NCI-H82 (cell line): ENCODE measurements at places on chromosomes 12 and 14.

GRCh38 chr12:103737881-103738280 lies 103.2 kb downstream of the NT5DC3 start:
- no peak for DNase-seq

DNA sequence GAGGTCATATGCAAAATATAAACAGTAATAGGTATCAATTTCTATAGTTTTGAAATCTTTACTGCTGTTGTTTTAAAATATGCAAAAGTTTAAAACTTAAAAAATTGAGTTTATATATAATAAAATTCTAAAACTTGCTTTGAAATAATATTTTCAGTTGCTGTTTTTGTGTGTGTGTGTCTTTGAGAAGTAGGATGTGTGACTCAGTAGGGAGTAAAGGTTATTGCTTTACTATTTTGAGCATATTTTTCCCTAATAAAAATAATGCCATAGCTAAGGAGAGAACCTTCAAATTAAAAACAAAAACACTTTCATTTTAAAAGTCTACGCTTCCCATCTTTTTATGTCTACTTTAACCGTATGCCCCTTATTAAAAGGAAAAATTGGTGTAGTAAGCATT lies 238.1 kb downstream of the FBXL14 start:
- DNase-seq: no peak

DNA sequence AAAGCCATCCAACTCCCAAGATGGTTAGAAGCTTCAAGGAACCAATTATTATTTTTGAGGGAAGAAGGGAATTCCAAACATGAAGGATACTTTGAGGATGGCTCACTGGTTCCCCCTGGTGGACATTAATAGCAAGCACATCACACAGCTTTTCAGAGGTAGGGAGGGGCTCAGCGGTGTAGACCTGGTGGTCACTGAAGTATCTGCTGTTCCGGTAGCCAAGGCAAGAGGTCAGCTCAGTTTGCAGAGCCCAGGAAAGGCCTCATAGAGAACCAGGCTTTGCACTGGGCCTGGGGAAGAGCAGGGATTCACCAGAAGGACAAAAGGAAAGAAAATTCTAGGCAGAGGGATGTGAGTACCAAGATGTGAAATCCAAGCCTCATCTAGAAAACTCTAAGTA lies 118.7 kb downstream of the KSR2 start:
- peak; percentile 66 for DNase-seq

- DNase-seq: peak; percentile 7
Observed at GRCh38 chr14:64960762-64961276, 11.3 kb downstream of the RAB15 start.

DNA sequence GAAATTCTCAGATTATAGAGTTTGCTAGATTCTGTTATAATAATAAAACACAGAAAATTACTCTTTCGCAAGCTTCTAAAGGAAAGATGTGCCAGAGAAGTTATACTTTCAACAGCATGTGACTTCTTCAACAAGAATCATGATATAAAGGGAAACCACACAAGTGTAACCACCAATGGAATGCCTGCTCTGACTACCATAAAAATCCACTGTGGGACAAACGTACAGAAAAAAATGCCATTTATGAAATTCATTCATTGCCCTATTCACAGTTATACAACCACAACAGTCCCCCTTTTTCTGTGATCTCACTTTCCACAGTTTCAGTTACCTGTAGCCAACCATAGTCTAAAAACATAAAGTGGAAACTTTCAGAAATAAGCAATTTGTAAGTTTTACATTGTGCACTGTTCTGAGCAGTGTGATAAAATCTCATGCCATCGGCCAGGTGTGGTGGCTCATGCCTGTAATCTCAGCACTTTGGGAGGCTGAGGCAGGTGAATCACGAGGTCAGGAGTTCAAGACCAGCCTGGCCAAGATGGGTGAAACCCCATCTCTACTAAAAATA lies 3.2 kb downstream of the CATSPERB start:
- DNase-seq: no peak

- no peak for DNase-seq
Observed at GRCh38 chr12:46461907-46462640, 89.5 kb upstream of the SLC38A2 start.

DNA sequence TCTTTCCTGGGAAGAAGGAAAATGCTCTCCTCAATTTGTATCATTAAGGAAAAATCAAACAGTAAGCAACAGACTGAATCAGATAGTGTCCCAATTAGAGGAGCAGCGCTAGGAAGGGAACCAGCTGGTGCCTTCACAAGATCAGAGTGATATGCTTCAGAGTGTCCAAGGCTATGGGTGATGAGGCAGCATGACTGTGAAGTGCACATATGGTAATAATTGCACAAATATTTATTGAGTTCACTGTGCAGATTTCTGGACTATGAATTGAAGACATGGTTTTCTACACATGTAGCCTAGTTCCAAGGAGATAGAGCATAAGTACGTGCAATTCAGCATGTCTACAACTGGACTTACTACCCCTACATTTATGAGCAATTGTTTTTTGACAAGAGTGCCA lies 78.8 kb upstream of the EVL start:
- DNase-seq: no peak

GRCh38 chr14:91912035-91912434 lies 35.5 kb downstream of the FBLN5 start:
- no peak for DNase-seq

GRCh38 chr12:123427036-123427769 lies 9.3 kb downstream of the RILPL2 start:
- DNase-seq: no peak

DNA sequence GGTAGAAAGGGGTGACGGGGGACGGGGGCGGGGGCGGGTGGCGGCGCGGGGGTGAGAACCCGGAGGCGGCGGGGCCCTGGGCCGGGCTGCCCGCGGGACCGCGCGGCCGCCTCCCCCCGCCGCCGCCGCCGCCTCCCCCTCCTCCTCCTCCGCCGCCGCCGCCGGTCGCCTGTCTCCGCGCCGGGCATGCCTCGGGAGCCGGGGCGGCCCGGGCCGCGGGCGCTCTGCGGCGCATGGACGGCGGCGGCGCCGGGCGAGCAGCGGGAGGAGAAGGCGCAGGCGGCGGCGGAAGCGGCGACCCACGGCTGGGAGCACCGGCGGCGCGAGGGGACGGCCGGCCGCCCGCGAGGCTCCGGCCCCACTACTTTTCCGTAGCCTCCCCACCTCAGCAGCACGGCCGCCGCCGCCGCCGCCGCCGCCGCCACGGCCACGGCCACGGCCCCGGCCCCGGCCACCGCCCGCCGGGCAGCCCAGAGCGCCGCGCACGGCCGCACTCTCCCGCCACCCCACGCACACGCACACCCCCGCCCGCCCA lies at the start of gene NPAS3:
Gene NPAS3, plus strand, starts transcription at position 161 of the 535 bp plus-strand sequence.
- peak; percentile 29 for DNase-seq

DNA sequence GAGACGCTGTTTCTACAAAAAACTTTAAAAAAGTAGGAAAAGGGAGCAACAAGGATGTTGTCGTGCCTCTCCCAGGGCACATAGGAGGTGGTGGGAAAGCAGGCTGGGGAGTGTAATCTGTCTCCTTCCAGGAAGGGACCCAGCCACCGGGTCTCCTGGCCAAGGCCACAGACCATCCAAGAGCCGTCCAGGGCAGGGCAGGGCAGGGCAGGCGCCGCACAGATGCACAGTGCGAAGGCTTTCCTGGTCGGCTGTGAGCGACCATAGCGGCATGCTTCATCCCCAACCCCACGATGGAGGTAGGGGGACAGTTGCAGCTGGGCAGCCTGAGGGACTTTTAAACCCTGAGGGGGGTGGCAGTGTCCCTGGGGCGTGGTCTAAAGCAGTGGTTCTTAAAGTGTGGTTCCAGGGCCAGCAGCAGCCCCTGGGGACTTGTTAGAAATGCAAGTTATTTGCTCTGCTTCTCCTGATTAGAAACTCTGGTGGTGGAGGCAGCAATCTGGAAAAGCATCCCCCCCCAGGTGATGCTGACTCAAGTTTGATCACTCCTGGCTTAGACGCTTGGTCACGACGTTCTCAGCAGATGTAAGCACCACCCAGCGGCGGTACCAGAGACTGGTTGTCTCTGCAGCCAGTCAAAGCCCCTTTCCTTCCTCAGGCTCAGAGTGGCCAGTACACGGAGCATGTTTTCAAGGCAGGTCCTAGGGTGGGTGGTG lies 197.4 kb upstream of the PRMT8 start:
- DNase-seq: peak; percentile 56

- no peak for DNase-seq
Observed at GRCh38 chr14:93343266-93343665, 3.7 kb upstream of the COX8C start.

- peak; percentile 88 for DNase-seq
Observed at GRCh38 chr12:124771462-124772288, 92.0 kb downstream of the SCARB1 start.

- DNase-seq: peak; percentile 44
Observed at GRCh38 chr14:77014004-77014604, 14.4 kb downstream of the IRF2BPL start.

- DNase-seq: no peak
Observed at GRCh38 chr14:63200035-63200740, 4.1 kb upstream of the RHOJ start.

DNA sequence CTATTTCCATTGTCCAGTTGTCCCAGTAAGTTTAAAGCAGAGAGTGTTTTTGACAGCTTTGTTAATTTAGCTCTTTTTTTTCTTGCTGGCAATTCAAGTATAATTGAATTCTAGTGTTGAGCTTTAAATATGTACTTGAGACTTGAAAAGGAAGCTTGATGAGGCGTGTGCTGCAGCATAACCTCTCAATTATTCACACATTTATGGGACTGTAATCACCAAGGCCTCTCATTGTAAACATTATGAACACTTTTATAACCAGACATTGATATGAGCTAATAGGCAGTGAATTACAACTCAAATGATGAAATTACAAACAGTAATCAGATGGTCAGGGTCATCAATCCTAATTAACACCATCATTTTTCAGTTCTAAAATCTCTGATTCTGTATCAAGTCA lies 378.0 kb upstream of the DDHD1 start:
- no peak for DNase-seq

- DNase-seq: no peak
Observed at GRCh38 chr14:70776197-70776596, 33.1 kb downstream of the MAP3K9 start.

DNA sequence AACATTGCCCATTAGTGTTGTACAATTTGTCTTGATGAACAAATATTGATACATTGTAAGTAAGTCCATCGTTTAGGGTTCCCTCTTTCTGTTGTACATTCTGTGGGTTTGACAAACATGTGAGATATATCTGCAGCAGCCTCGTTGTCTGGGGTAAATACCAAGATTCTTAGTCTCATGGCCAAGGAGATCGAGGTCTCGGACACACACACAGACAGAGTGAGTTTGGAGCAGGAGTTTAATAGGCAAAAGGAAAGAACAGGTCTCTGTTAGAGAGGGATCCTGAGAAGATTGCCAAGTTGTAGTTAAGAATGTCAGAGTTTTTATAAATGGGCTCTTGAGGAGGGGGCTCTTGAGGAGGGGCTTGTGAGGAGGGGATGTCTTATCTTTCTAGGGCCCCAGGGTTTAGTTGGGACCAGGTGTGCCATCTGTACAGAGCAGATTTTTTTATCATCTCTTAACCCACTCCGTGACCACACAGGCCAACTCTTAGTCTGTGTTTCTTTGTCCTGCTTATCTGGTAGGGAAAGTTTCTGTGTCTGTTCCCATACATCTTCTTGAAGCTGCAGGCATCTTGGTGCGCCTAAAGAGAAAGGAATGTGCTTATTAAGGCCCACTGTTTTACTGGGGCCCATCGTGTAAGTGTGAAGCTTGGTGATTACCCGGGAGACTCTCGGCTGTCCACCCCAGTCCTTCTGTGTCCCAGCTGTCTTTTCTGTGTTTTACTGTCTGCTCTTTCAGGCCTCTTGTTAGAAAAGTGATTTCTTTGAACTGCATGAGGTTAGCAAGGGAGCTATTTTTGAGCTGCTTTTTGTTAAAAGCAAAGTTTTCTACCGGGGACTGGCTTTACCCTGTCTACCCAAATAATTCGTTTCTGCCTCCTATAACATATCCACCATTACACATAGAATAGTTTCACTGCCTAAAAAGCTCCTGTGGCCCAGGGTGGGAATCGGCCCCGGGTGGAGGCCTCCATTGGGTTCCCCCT lies 22.4 kb upstream of the CLEC2D start:
- peak; percentile 21 for DNase-seq

DNA sequence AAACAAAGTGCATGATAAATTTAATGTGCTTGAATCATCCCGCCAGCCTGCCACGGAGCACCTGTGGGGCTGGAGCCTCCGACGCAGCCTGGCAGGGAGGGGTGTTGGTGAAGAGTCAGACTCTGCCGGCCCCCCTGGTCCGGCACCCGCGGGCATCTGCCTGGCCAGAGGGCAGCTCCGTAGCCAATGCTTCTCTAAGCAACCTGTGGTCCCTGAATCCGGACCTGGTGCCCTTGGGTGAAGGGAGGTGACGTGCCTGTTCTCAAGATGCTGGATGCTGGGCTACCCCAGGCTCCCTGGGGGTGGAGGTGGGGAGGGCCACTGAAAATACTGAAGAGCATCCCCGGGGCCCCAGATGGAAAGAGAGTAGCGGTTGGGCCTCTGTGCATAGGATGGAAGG lies 158.6 kb upstream of the C14orf180 start:
- no peak for DNase-seq

DNA sequence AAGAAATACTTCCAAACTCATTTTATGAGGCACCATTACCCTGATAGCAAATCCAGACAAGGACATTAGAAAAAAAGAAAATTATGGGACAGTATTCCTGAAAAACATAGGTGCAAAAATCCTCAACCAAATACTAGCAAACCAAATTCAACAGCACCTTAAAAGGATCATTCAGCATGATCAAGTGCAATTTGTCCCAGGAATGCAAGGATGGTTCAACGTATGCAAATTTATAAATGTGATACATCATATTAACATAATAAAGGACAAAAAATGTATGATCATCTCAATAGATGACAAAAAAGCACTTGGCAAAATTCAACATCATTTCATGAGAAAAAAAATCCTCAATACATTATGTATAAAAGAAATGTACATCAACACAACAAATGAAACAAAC lies 162.9 kb downstream of the DUSP6 start:
- DNase-seq: no peak

DNA sequence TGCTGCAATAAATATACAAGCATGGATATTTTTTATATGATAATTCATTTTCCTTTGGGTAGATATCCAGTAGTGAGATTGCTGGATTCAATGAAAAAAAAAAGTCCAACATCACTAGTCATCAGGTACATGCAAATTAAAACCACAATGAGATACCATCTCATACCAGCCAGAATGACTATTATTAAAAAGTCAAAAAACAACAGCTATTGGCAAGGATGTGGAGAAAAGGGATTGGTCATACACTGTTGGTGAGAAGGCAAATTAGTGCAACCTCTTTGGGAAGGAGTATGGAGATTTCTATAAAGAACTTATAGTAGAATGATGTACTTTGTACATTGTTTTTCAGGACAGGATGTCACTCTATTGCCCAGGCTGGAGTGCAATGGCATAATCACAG lies 531.2 kb upstream of the MGAT4C start:
- DNase-seq: no peak

DNA sequence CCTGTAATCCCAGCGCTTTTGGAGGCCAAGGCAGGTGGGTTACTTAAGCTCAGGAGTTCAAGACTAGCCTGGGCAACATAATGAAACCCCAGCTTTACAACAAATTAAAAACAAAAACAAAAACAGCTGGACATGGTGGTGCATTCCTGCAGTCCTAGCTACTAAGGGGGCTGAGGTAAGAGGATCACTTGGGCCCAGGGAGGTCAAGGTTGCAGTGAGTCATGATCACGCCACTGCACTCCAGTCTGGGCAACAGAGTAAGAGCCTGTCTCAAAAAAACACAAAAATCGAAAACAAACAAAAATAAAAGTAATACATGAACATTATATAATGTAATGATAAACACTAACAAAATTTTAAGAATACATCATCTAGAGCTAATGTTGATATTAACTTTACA lies 46.2 kb upstream of the GRIP1 start:
- DNase-seq: no peak

- DNase-seq: no peak
Observed at GRCh38 chr14:43651896-43652295, 855.2 kb downstream of the FSCB start.
